Left renal cortex interstitium (tissue), 4 donors: ENCODE measurements at places on chromosomes 5 and 9.

DNA sequence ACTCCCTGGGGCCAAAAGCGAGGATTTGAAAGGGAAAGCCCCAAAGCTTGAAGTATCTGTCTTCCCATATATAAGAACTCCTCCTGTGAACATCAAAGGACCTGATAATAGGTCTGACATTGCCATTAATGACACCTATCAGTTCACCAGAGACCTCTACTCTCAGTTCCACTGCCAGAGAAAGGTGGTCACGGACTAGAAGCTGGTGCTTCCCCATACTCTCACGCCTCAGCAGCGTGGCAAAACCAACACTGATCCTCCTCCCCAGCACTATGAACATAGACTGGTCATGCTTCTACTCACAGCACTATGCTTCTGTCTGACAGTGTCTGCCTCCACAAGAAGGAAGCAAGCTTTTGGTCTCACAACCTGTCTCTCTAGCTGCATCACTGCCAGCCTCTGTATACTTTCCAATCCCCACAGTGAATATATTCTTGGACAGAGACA, 37.9 kb downstream of the NRG2 start:
- no peak for DNase-seq

- DNase-seq, result no peak
These were observed 123.7 kb downstream of the PSD2 start for GRCh38 chr5:139919308-139919707.

DNA sequence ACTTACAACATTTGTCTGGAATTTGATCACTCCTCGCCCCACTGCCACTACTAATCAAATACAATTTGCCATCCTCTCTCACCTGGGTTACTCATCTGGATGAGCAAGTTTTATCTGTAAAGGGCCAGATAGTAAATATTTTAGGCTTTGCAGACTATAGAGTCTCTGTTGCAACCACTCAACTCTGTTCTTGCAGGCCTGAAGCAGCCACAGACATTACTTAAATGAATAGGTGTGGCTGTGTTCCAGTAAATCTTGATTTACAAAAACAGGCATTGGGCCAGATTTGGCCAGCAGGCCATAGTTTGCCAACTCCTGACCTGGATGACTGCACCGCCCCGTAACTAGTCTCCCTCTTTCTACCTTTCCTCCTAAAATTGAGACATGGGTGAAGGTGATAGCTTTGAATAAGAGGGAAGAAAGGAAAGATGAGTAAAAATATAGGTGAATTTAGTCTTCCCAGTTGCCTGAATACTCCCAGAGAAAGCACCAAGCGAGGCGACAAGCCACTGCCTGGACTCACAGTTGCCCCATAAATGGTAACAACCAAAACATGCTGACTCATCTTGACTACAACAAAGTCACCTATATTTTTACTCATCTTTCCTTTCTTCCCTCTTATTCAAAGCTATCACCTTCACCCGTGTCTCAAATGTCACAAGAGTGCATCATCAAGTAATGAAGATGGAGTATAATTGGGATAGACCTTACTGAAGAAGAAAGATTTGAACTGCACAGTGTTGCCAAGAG, 32.5 kb upstream of the SCAMP1 start:
- no peak for DNase-seq

DNA sequence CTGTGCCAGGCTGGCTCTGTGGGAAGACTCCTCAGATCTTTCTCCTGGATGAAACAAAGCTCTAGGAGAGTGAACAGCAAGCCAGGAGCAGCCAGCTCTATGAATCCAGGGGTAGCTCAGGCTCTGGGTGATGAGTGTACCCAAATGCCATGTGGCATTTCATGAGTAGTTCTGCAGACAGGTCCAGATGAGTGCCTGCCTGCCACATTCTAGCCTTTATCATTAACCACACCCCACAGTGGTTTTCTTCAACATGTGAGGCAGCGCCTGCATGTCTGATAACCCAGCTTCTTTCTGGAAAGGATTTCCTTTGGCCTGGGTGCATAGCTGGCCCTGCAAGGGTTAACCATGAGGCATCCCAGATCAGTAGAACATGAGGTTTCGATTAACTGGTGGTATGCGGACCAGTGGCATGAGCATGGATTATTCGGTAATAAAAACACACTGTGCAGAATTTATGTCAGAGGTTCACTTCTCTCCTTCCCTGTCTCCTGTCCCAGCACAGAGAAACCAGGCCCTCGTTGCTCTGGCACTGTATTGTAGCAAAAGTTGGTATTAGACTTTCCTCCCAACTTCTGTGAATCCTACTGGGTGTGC, 381.9 kb upstream of the ZNF462 start:
- DNase-seq, result no peak

DNA sequence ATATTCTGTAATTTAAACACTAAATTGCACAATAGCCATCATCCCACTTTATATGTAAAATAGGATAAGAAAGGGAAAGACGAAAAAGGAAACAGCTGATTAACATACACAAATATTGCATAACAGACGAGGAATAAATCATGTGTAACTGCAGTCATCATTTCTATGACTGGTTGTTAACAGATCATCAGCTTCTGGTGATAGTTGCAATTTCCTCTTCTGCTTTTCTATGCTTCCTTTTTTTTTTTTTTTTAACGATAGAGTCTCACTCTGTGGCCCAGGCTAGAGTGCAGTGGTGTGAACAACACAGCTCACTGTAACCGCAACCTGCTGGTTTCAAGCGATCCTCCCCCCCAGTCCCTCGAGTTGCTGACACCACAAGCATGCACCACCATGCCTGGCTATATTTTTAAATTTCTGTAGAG, 22.5 kb upstream of the JAKMIP2 start:
- DNase-seq, result no peak

DNA sequence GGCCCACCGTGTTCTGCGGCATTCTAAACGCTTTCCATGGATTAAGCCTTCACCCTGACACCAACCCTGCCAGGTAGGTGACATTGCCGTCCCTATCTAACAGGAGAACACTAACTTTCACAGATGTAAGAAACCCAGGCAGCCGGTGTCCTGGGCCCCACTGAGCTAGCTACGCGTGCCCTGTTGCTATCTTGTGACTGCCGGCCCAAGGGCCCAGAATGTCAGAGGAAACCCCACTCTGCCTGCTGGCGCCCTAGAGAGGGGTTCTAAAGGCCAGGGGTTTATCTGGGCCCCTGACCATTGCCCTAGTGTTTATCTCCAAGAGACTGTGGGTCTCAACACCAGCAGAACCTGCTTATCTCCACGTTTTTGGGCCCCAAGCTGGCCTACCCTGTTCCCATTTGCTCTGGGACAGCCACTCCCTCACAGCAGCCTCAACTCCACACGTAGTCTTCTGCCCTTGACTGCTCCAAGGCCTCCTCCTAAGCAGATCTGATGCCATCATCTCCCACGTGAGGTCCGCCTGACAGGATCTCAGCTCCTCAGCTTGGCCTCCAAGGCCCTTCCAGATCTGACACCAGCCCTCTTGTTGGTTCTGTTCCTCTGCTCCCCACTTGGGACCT, 18.1 kb upstream of the ZBTB34 start:
- DNase-seq, result no peak

- no peak for DNase-seq
These were observed 83.1 kb upstream of the LMNB1 start for GRCh38 chr5:126693806-126694205.

- DNase-seq, result no peak
These were observed 166.7 kb downstream of the DAB2IP start for GRCh38 chr9:121818016-121818661.

DNA sequence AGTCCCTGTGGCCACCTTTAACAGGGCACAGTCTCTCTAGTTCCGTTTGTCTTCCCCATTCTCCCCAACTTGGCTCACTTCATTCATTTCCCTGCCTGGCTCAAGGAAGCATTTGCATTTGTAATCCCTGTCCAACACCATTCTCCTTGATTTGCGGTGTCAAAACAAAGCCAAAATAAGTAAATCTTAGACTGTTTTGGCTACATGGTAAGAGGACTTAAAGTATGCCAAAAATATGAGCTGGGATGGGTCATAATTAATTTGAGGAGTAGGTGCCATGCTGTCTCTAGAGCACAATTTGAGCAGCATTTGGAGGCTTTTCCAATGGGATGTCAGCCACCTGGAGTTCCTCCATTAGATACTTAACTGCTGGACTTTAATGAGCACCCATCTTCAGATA, 3.7 kb upstream of the GRIA1 start:
- no peak for DNase-seq

GRCh38 chr9:115115117-115115880, 2.7 kb downstream of the TNC start:
- DNase-seq, result no peak

- no peak for DNase-seq
These were observed 30.4 kb downstream of the PRDM6 start for GRCh38 chr5:123119334-123119986.

DNA sequence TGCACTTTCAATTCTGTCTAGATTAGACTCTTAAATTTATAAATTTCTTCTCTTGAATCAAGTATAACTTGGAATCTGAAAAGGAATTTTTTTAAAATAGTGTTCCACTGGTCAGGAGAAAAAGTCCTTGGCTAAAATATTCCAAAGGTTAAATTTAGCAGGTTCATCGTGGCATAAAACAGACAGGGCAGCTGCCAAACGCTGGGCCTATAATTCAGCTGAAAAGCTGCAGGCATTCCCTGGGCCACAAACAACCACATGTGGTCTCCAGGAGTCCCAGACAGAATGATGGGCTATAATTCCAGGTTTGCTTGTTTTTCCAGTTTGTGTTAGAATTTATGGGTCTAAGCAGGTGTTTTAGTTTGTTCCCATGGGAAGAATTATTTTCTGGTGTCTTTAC, 71.1 kb upstream of the RETREG1 start:
- no peak for DNase-seq

- no peak for DNase-seq
These were observed 59.4 kb upstream of the C5orf46 start for GRCh38 chr5:147965715-147966114.

GRCh38 chr9:96522366-96522765, 72.4 kb downstream of the HABP4 start:
- DNase-seq, result no peak

DNA sequence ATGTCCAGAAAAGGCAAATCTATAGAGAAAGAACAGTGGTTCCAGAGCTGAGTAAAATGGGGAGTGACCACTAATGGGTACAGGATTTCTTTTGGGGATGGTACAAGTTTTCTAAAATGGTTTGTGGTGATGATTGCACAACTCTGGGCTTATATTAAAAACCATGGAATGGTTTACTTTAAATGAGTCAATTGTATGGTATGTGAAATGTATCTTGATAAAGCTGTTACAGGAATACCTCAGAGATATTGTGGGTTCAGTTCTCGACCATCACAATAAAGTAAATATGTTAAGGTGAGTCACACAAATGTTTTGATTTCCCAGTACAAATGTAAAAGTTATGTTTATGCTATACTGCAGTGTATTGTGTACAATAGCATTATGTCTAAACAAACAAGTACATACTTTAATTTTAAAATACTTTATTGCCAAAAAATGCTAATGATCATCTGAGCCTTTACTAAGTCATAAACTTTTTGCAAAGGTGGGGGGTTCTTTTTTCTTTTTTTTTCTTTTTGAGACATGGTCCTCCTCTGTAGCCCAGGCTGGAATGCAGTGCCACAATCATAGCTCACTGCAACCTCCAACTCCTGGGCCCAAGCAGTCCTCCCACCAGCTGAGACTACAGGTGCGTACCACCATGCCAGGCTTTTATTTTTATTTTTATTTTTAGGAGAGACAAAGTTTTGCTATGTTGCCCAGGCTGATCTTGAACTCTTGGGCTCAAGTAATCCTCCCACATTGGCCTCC, 65.9 kb downstream of the SHOC1 start:
- DNase-seq, result no peak

DNA sequence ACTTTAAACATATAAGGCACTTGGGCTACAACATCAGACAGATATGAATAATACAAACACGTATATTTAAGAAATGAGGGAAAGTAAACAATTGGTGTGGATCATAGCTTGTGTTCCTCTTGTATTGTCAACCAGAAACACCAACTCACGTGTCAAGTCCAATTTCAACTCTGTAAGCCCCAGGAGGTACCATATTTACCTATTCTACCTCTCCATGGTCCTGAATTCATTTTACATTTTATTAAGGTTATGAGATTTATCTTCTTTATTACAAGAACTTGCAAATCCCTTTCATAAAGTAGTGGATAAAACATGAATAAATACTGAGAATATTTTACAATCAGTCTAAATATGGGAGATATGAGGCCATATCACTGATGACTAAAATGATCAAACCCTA, 501.6 kb downstream of the MAT2B start:
- no peak for DNase-seq

DNA sequence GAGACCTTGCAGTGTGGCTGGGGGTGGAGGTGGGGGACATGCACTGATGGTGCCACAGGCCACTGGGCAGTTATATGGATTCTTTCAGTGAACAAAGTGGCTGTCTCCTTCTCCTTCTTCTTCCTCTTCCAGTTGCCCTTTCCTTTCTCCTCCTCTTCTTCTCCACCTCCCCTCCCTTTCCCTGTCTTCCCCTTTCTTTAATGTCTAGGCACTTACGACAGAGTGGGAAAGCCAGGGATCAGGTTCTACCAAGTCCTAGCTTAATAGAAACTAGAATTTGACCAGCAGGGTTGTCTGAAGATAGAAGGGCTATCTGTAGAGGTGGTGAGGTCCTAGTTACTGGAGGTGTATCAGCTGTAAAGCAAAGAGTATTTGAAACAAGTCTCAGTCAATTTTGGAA, 62.8 kb downstream of the COL15A1 start:
- DNase-seq, result no peak

DNA sequence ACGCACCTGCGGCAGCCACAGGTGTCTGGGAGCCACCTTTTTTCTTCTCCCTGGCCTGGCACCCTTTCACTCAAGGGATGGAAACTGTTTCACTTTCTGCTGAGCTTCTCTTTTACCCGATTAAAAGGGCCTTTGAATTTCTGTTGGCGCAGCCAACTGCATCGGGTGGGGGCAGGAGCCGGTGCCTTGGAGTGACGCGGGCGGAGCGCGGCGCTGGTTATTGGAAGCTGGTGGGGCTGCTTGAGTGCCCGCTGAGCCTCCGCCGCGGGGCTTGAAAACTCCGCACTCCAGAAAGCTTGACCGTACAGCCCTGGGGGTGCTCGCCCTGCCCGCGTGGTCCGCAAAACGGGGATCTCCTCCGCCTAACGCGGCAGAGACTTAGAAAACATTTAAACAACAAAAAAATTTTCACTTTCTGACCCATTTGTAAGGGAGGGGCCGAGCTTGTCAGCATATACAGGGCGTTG, 52.0 kb upstream of the TJP2 start:
- DNase-seq, result no peak

GRCh38 chr5:73883646-73884045, 257.6 kb downstream of the ARHGEF28 start:
- no peak for DNase-seq

- no peak for DNase-seq
These were observed 129.7 kb upstream of the TMEM161B start for GRCh38 chr5:88398316-88398715.
